ENCODE measurements at places on chromosomes 1 and 21. TPM values are rescaled to one million over a fixed set of nuclear protein-coding genes. Genes with fewer than 3 reads are reported as not detected.
A peak's percentile ranks its signal among the peaks of the same experiment; 100 is the strongest.

The DNASE2B gene
- not detected for total RNA-seq

DNA sequence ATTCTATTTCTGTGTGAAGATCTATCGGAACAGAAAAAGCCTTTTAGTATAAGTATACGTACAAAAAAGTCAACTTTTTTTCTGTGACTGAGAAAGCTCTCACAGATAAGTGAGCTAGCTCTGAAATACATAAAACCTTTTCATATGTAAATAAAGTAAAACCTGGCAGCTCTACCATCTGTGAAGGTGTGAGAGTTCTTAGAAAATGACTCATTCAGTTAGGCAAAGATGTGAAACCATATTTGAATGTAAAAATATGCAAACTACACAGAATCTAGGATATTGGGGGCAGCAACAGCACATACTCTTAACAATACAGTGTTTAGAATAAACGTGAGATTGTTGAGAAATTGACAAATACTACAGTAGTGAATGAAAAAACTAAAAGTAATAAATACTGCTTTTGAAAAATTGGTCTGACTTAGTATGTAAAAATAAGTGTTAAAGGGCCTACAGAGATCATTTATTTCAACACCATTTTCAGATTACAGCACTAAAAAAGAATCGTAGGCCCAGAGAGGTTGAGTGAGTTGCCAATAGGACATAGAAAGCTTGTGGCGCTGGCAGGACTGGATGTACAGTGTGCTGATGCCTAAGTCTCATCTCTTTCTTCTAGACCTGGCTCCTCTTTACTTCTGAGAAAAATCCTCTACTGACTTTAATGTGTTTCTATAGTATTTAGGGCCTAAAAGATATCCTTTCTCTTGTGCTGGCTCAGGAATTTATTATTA is 19.8 kb downstream of the ATP6V1G3 start:
- no peak for DNase-seq

DNA sequence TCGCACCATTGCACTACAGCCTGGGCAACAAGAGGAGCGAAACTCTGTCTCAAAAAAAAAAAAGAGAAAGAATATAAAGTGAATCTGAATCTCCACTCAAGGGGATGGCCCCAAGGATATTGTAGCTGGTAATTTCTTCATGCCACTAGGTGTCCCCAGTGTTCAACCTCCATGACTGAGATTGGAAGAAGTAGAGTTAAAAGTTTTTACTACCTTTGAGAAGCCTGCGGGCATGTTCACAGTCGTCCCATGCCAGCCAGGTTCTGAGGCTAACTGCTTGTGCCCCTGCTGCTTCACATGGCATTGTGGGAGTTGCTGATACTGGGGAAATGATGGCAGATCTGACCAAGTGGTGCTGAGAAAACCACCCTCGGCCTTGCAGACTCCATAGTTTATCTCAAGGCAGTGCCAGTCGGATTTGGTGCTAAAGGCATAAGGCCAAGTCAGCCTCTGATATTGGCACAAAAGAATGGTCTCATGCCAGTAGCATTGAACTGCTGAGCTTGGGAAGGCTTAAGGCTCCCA is 10.8 kb upstream of the SHISA4 start:
- DNase-seq: peak; percentile 60

DNA sequence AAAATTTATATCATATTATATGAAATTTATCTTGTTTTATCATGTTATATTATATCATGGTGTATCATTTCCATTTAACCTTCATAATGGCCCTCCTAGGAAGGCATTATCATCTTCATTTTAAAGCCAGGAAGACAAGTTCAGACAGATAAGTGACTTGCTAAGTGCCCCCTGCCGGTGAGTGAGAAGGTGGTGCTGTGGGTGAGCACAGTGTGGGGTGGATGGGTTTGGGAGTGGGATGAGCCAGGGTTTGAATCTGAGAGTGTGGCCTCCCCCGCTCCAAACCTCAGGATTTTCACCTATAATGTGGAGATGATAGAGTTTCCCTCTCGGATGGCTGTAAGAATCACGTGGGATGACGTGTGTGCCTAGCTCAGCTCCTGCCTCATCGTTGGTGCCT is 108.7 kb upstream of the IGSF21 start:
- DNase-seq: no peak

DNA sequence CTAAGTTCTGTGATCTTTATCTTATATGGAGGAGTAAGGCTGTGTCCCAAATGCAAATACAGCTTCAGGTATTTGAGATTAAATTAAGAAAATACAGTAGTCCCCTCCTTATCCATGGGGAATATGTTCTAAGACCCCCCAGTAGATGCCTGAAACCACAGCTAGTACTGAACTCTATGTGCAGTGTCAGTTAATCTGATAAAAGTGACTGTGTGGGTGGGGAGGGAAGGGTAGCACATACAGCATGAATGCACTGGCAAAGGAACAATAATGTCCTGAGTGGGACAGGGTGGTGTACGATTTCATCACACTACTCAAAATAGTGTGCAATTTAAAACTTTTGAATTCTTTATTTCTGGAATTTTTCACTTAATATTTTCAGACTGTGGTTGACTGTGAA is 83.1 kb downstream of the HS2ST1 start:
- no peak for DNase-seq

DNA sequence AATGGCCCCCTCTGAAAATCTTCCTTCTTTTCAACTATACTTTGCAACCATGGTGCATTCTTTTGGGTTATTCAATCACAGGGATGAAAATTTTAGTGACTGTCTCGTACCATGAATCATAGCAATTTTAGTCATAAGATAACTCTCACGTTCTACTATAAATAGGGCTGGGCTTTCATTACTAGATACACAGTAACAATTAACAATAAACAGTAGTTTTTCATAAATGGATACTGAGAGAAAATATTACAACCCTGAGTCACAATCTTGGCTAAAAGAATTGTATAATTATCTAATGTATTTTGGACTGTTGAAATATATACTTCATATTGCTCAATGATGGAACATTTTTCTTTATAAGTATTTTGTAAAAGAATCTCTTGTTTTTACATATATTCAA is 96.1 kb downstream of the TEX35 start:
- DNase-seq: no peak

DNA sequence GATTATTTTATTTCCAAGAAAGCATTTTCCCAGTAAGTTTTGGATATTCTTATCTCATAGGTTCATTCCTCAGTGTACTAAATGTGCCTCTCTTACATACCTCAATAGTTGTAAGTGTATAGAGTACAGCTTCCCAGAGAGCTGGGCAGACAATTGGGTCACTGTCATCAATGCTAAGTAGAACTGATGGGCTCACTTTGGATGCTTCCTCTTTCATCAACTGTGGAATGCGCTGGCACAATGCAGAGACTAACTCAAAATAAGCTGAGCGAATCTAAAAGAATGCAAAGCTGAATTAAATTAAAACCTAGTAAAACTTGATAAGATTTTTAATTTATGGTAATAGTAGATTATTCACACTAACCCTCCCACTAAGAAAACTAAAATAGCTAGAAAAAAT is 21.5 kb downstream of the LTN1 start:
- DNase-seq: peak; percentile 84

GRCh38 chr1:35530946-35531345 is 26.3 kb downstream of the KIAA0319L start:
- no peak for DNase-seq

DNA sequence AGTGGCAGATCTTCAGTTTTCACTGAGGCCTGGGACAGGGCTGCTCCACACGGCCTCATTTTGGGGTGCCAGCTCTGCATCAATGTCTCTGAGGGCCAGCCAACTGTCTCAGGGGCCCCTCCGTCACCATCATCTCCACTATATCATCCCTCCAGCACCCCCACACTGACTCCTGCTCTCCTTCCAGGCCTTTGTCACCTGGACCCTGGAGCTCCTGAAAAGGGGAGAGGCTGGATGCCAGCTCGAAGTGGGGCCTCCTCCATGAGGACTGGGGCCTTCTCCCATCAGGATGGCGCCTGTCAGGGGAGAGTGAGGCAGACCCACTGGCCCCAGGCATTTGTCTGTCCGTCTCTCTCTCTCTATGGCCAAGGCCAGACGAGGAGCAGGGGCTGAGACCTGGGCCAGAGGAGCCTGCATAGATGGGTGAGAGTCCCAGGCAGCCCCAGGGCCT is 44.7 kb upstream of the LRP8 start:
- DNase-seq: no peak
